D341Med (cell line): ENCODE measurements at places on chromosomes 12 and 14.

DNA sequence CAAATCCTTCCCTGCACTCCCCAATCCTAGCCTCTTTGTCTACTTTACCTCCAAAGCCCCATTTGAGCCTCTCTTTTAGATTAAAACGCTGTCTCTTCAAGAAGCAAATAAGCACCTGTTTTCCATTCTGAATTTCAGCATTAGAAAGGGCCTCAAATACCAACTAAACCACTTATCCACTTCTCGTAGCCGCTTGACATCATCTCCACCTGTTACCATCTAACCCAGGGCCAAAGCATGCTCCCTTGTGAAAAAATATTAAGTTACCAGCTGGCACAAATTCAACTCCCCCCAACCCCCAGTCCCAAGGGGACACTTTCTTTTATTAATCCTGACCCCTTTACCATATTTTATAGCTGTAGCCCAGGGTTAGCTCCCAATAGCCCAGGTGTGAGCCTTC, 43.1 kb downstream of the GPHB5 start:
- no peak for DNase-seq

DNA sequence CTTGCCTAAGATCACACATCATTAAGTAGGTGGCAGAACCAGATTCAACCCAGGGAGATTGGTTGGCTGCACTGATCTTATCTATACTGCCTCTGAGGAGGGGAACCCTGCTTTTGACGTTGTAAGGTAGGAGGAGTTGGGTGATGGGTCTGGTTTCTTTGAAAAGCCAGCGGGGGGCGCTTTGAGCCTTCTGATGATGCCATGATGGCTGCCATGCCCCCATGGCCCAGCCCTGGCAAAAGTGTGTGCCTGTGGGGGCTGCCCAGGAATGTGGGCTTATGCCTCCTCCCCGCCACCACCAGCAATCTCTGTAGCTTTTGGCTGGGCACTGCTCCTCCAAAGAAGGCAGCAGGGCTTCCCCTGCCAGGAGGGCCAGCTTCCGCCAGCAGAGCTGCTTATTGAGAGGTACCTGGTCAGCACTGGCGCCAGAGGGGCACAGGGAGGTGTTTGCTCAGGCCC, 224.3 kb downstream of the SLC41A2 start:
- DNase-seq, result peak; percentile 52

DNA sequence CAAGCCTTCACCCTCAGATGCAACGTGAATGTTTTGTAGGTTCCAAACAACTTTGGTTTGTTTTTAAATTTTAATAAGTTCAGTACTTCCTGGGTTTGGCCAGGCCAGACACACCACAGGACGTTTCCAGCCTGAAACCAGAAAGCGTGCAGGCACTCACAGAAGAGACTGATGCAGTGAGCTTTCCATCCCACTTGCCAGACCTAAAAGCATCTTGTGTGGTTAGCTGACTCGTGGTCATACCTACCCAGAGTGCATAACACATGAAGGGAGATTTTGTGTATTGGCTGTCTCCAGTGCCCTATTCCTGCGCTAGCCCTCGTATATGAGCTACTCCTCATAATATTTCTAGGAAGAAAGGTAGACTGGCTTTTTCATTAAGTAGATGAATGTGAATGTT, 297.3 kb upstream of the FAR2 start:
- DNase-seq, result no peak

- no peak for DNase-seq
Measured at GRCh38 chr12:110741341-110742095, 1.2 kb downstream of the PPP1CC start.

- DNase-seq, result peak; percentile 60
Measured at GRCh38 chr14:66680216-66680615, 172.3 kb downstream of the GPHN start.
